AG20443 (cell line): ENCODE measurements at places on chromosomes 5 and 9.
A peak's percentile ranks its signal among the peaks of the same experiment; 100 is the strongest.

DNA sequence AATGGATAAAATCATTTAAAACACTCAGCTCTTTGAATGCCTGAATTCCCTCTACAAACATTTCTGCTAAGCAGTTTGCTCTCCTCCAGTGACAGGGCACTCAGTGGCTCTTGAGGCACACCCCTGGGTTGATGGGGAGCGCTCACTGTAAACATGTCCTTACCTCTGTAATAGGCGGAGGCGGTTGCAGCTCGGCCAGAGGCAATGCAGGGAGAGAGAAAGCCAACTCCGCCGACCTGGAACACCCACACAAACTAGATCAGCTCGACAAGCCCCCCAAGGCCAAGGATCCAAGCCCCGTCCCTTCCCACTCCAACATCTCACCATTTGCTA is 329 bp downstream of the CDC23 start:
- DNase-seq: peak; percentile 16

DNA sequence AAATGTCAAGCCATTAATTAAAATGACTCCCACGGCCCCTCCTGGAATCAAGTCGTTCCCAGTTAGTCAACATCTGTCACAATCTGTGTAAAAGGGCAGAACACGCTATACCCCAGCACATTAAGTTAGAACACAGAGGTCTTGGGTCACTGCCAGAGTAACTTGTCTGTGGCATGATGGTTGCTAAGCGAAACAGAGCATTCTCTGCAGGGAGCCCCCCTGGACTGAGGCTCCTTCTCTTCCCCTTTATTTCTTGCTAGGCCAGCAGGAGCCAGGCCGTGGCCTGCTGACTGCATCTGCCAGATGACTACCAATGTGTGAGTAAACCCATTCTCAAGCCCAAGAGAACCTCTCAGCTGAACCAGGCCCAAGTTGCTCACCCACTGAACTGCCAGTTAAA is 51.9 kb upstream of the ZBED3 start:
- DNase-seq: peak; percentile 45

DNA sequence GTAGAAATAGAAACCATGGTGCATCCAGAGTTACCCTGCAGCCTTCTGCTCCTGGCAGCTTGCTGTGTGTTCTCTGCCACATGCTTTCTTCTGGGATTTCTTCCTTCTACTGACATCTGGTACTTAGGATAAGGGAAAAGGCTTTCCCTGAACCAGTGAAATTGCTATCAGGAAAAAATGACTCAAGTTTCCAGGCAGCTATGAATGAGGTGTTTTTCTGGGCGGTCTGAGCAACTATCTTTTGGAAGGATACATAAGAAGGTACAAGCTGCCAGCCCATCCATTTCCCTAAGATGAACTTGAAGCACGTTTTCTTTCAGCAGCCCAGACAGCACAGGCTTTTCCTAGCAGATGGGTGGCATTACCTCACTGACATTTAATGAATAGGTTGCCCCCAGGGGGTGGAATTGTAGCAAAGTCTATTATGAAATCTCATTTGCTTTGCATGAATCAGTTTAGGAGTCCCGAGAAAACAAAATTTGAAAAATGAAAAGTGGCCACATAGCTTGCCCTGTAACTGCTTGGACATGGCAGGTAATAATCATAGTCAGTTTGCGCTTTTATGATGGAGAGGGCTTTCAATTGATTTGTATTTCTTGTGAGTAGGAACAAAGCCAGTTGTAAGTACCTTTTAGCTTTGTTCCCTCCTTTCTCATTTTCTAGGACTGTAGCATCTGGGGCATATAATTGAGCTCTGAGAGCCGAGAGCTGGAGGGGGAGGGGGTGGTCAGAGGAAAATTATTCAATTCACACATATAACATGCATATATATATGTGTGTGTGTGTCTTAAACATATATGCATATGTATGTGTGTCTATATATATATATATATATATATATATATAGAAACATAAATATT is 108.5 kb downstream of the C9orf152 start:
- DNase-seq: peak; percentile 49

DNA sequence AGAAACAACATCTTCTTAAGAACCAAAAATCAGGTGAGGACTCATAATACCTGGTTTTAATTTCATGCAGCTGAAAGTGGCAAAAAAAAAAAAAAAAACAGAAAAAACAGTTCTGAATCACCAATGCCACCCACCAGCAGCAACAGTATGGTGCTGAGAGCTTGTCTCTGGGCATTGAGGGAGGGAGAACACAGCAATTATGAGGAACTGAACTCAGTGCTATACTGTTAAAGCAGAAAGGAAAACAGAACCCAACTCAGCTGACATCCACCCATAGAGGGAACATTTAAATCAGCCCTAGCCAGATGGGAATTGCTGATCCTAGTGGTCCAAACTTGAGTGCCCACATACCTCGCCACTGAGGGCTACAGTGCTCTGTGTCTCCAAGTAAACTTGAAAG is 657.9 kb downstream of the ACTL7B start:
- DNase-seq: no peak

DNA sequence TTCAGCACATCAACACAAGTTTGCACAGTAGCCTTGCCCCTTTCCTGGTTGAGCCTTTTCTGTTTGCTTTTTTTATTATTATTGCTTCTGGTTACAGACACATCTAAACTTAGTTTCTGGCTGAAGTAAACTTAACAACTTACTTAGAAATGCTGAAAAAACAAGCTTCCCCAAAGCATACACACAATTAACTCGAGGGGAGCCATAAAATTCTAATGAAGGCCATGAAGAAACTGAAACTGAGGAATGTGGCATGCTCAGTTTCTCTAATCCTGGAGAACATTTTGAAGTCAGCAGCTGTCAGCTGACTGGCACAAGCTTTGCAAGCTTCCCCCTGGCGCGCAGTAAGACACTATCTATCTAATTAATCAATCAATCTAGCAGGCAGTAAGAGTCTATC is 3.7 kb downstream of the MYO10 start:
- no peak for DNase-seq

DNA sequence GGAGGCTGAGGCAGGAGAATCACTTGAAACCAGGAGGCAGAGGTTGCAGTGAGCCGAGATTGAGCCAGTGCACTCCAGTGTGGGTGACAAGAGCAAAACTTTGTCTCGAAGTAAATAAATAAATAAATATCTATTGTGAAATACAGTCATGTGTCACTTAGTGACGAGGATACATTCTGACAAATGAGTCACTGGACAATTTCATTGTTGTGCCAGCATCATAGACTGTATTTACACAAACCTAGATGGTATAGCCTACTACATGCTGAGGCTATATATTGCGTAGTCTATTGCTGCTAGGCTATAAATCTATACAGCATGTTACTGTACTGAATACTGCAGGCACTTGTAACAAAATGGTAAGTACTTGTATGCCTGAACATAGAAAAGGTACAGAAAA is 61.1 kb upstream of the CCL21 start:
- DNase-seq: no peak

DNA sequence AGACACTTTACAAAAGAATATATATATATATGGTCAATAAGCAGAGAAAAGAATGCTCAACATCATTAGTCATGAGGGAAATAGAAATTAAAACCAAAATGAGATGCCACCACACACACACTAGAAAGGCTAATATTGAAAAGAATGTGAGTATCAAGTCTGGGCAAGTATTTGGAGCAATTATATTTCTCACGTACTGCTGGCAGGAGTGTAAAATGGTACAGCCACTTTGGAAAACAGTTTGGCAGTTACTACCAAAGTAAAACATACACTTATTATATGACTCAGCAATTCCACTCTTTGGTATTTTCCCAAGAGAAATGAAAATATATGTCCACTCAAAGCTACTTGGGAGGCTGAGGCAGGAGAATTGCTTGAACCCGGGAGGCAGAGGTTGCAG is 29.8 kb downstream of the NEUROG1 start:
- DNase-seq: no peak

- no peak for DNase-seq
These were observed 16.2 kb downstream of the TRPM3 start for GRCh38 chr9:71105192-71105591.

DNA sequence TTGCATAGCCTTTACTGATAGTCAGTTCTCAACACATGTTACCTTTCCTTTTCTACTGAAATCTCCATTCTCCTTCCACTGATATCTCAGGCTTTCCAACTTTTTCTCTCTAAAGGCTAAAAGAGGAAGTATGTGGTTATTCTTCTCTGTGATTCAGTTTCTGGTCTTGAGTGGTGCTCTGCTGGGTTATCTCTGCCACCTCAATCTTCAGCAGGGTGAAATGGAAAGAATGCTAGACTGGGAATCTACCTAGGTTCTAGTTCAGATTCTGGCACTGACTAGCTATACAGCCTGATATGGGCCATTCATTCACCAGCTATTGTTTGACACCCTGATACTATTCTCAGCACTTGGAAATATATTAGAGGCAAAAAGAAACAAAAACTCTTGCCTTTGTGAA is 124.9 kb upstream of the GRIA1 start:
- no peak for DNase-seq

- peak; percentile 56 for DNase-seq
These were observed 72.5 kb upstream of the SLC1A1 start for GRCh38 chr9:4417578-4418325.

DNA sequence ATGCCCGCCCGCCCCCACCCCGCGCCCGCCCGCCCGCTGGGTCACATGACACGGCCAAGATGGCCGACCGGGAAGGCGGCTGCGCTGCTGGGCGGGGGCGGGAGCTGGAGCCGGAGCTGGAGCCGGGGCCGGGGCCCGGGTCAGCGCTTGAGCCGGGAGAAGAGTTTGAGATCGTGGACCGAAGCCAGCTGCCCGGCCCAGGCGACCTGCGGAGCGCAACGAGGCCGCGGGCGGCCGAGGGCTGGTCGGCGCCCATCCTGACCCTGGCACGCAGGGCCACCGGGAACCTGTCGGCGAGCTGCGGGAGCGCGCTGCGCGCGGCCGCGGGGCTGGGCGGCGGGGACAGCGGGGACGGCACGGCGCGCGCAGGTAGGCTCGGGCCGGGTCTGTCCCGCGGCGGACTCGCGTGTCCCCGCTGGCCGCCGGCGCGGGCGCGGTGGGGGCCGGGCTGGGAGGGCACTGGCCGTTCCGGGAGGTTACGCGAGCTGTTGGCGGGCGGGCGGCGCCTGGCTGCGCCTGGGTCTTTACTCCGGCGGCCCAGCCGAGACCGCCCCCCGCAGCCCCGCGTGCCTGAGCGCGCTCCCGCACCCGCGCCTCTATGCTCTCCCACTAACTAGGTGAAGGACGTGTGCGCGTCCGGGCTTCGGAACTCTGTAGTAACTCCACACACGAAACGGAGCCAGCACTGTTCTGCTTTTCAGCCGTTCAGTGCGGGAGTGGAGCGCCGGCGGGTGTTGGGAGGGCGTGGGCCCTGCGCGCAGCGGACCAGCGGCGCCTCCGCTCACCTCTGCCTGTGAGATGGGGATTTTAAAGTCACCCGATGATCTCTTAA is at the start of gene RUFY1:
Gene RUFY1, plus strand, starts transcription at position 44 of the 832 bp plus-strand sequence. Its CDS starts 16 bp downstream, at position 60.
- peak; percentile 94 for DNase-seq

DNA sequence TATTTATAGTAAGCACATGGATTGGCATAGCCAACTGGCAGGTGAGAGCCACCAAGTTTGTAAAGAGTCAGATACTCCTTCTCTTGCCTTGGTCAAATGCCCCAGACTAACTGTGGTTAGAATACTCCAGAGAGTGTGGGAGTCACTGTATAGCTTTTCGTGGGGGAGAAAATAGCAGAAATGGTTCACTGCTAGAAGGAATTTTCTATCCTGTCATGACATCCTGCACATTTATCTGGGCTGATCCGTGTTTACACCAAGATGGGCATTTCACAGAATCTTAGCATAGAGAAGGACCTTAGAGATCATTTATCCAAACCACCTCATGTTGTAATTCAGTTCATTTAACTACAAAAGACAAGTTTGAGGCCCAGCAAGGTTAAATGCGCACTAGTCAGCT is 460.8 kb downstream of the ENC1 start:
- no peak for DNase-seq

DNA sequence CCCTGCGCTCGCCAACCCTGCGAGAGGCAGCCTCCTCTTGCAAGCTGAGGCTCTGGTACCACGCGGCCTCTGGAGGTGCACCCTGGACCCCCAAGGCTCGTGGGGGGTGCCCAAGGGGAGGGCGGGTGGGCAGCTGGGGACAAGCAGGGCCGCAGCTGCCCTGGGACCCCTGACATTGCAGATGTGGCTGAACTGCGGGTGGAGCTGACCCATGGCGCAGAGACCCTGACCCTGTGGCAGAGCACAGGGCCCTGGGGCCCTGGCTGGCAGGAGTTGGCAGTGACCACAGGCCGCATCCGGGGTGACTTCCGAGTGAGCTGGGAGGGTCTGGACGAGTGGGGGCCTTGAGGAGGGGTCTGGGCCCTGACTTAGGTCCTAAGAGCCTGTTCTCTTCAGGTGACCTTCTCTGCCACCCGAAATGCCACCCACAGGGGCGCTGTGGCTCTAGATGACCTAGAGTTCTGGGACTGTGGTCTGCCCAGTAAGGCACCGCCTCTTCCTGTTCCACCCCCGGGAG is 1.5 kb downstream of the MAMDC4 start:
- no peak for DNase-seq

DNA sequence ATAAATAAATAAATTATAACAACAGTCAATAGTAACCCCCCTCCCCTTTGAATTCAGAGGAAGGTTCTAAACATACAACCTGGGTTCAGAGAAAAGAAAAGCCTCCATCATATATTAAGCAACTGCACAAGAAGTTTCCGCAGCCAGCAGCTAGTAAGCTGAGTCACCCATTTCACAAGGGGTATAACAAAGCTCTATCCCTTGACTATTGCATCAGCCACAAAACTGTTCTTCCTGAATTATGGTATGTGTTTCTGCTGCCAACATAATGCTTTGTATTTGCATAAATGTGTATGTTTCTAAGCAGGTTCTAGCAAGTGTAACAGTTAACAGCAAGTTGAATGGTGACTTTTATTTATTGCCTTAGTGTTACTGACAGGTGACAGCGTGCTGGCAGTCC is 6.8 kb upstream of the CEP120 start:
- DNase-seq: peak; percentile 76

- DNase-seq: no peak
These were observed 149.0 kb upstream of the PCA3 start for GRCh38 chr9:76615177-76615603.

DNA sequence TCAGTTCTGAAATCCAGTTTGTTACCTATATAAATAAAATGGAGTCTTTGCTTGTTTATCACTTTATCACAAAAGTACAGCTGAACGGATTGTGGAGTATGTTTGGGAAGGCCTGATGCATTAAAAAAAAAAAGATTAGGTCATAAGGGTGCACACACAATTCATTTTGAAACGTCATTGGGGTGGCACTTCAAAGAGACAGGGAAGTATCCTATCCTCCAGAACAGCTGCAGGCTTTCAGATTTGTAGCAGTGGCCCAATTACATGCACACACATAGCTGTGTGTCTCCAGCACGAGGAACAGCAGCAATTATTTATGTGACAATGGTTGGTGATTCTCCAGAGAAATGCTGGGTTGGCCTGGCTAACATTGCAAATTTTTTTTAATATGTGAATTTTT is 46.8 kb upstream of the FER start:
- DNase-seq: no peak

GRCh38 chr9:88748566-88749261 is 213.7 kb downstream of the NXNL2 start:
- peak; percentile 57 for DNase-seq

GRCh38 chr9:96491079-96491879 is 41.3 kb downstream of the HABP4 start:
- DNase-seq: peak; percentile 31
